ENCODE measurements at places on chromosomes 7 and 10. TPM values are rescaled to one million over a fixed set of nuclear protein-coding genes. Genes with fewer than 3 reads are reported as not detected.

SFTPA2 gene
- not detected for total RNA-seq

ZNF107 gene
- total RNA-seq, result 2.8 TPM

BMS1 gene
- 14.7 TPM for total RNA-seq

DNA sequence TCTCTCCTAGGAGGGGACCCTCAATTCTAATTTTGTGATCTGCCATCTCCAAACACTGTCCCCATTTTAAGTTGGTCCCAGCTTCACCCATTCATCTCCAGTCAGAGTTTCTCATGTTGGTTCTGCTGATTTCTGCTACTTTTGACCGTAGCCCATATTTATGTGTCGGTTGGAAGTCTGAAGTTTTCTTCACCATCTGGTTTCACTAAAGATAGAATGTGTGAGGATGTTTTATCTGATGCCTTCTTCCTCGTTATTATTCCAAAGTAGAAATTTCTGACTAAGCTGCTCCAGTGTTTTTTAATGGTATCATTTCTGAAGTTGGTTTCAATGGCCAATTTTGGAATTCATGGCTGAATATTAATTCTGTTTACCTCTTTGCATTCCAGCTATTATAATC is 21.3 kb upstream of the IFIT2 start:
- DNase-seq, result no peak
